WERI-Rb-1 (cell line): ENCODE measurements at places on chromosomes 7 and 10.

GRCh38 chr7:26151953-26152781, at the start of gene NFE2L3:
Gene NFE2L3, plus strand, starts transcription at chr7:26152198. Its CDS starts 301 bp downstream, at chr7:26152499.
- peak; percentile 63 for DNase-seq

GRCh38 chr10:90712529-90712928, 145.3 kb downstream of the HTR7 start:
- no peak for DNase-seq

DNA sequence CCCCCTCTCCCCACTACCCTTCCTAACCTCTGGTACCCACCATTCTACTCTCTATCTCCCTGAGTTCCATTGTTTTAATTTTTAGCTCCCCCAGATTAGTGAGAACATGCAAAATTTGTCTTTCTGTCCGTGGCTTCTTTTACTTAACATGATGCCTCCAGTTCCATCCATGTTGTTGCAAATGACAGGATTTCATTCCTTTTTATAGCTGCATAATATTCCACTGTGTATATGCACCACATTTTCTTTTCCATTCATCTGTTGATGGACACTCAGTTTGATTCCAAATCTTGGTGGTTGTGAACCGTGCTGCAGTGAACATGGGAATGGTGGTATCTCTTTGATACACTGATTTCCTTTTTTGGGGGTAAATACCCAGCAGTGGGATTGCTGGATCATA, 22.0 kb downstream of the DENND10 start:
- no peak for DNase-seq

GRCh38 chr7:4361774-4362173, 320.3 kb upstream of the FOXK1 start:
- DNase-seq, result no peak
